CD4-positive, CD25-positive, alpha-beta regulatory T cell (primary cell): ENCODE measurements at places on chromosomes 7 and 10.

- no peak for DNase-seq
Observed at GRCh38 chr7:27148031-27148755, 619 bp upstream of the HOXA6 start.

GRCh38 chr7:105806592-105807447 is 69.6 kb downstream of the ATXN7L1 start:
- DNase-seq: peak; percentile 88

- peak; percentile 38 for DNase-seq
Observed at GRCh38 chr7:43906331-43907010, at the start of gene URGCP. URGCP (minus strand) TSS chr7:43906596; CDS start chr7:43906575, 21 bp downstream.

- DNase-seq: no peak
Observed at GRCh38 chr7:139683137-139683921, 94.5 kb downstream of the HIPK2 start.

DNA sequence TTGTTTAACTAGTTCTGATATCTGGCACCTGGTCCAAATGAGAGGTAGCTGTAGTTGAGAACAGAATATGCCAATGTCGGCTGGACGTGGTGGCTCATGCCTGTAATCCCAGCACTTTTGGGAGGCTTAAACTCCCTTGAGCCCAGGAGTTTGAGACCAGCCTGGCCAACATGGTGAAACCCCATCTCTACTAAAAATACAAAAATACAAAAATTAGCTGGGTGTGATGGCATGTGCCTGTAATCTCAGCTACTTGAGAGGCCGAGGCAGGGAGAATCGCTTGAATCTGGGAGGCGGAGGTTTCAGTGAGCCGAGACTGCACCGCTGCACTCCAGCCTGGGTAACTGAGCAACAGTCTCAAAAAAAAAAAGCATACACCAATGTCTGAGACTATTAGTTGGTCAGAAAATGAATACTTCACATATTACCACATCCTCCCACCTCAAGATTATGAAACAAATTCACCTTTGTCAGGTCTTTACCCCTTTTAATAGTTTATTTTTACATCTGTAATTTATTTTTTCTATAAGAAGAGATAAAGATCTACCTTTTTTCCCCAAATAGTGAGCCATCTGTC is 38.8 kb downstream of the EPC1 start:
- DNase-seq: peak; percentile 48

GRCh38 chr10:86335831-86336230 is 30.8 kb downstream of the GRID1 start:
- no peak for DNase-seq

GRCh38 chr7:36287371-36288241 is 102.1 kb upstream of the ANLN start:
- peak; percentile 24 for DNase-seq

GRCh38 chr10:60423920-60424319 is 34.2 kb upstream of the ANK3 start:
- DNase-seq: no peak

GRCh38 chr10:122565766-122566206 is 5.2 kb downstream of the DMBT1 start:
- DNase-seq: peak; percentile 55

- DNase-seq: no peak
Observed at GRCh38 chr7:95736635-95737034, 35.7 kb upstream of the DYNC1I1 start.

DNA sequence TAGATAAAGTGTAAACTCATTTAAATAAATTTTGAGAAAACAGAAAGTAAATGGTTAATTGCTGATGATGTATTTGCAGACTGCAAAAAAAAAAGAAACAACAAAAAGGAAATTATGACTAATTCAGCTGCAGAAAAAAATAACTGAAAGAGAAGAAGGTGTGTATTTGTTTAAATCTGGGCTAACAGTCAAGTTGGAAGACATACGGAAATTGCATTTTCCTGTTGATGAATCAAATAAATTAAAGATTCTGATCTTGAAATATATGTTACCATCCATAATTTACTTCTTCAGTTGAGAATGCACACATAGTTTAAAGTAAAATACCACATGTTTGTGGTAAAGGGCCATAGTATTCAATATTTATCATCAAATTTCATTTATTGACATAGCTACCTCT is 19.3 kb upstream of the ING3 start:
- DNase-seq: no peak

DNA sequence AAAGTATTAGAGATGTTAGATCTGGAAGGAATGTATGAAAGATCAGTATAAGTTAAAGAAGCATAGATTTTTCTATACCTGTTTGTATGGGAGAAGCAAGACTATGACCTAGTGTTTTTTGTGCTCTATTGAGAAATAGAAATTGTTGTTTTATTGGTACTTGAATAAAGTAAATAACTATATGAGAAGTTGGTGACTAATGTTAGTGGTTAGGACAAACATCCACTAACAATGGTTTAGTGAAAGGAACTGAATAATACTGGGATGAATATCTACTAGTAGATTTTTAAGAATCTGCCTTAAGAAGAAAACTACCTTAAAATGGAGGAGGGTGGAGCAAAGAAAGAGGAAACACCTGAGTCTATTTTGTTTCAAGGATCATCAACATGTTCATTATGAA is 521.1 kb upstream of the POT1 start:
- DNase-seq: no peak

GRCh38 chr10:97199152-97199551 is 13.4 kb upstream of the SLIT1 start:
- no peak for DNase-seq

GRCh38 chr10:59903871-59904270 is 2.5 kb downstream of the CCDC6 start:
- DNase-seq: no peak

DNA sequence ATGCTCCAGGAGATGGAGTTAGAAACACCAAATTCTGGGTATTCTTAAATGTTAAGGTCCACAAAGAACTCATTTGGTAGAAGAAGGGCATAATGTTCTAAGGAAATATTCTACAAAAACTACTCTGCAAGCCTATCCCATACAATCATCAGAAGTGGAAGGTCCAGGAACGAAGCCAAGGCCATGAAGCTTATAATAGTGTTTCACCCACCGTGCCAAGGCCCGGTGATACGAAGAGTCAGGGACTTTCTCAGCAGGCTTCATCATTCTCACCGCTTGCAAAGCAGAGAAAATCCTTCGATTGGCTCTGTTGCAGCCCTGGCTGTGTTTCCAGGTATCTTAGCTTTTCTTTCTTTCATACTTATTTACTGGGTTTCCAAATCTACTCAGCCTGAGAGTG is 351.9 kb upstream of the CELF2 start:
- no peak for DNase-seq

DNA sequence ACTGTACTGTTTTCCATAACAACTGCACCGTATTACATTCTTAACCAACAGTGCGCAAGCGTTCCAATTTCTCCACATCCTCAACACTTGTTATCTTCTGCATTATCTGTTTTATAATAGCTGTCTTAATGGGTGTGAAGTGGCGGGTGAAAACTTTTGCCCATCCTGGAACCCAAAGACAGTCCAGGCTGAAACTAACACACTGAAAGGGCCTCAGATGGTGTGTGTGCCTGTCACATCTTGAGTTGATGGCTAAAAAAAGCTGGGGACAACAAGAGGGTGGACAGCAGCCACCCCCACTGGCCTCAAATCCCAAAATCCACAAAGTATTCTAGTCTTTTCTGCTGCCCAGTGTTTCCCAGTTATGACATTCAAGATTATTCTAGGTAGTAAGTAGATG is 19.4 kb downstream of the OPALIN start:
- DNase-seq: no peak

DNA sequence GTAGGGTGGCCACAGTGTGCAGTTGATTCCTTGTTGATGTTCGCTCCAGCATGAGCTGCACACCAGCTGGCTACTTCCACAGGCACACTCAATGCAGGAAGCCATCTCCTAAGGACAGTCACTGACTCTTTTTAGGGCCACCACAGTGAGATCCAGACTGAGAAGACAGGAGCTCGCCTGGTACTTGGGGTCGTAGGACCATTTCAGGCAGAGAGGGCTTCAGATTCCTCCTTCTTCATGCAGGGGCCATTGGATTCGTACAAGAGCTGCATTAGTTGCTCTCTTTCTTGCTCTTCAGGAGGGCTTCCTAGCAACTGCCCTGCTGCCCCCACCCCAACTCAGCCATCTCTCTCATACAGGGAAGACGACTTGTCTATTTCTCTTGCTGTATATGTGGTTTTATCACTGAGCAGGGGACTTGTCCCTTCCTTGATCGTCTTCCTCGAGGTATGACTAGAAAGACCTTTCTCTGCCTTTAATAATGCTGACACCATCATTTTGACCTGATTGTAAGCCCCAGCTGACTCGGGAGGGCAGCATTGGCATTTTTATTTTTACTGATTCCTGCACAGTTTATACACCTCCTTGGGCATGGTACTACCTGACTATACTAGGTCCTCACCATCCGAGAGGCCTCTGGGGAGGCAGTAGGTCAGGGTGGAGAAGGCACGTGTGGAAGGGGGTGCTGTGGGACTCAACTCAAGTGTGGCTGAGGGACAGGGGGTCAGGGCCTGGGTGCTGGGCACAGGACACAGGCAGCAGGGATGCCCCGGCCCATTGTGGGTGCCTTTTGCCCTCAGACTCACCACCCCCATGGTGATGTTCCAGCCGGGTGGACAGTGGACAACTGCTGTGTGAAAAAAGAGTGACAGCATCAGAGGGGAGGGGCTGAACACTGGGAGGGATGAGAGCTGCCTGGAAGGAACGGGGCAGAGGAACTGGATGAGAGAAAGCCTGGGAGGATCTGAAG is 136.7 kb upstream of the ZNF746 start:
- DNase-seq: no peak

DNA sequence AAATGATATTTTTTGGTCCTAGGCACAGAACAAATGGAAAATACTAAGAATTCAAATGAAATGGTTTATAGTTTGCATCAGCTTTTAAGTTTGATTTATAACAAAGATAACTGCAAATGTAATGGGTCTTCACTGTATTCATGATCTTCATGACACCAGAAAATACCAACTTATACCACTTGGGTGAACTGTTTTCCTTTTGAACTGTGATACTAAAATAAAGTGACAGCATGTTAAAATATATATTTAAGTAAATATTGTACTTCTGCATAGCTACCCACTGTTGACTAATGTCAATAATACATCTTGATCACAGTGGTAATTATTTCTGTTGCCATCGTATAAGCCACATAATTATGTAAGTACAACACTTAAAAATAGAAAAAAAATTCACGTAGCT is 442.0 kb upstream of the ANKRD30A start:
- no peak for DNase-seq

DNA sequence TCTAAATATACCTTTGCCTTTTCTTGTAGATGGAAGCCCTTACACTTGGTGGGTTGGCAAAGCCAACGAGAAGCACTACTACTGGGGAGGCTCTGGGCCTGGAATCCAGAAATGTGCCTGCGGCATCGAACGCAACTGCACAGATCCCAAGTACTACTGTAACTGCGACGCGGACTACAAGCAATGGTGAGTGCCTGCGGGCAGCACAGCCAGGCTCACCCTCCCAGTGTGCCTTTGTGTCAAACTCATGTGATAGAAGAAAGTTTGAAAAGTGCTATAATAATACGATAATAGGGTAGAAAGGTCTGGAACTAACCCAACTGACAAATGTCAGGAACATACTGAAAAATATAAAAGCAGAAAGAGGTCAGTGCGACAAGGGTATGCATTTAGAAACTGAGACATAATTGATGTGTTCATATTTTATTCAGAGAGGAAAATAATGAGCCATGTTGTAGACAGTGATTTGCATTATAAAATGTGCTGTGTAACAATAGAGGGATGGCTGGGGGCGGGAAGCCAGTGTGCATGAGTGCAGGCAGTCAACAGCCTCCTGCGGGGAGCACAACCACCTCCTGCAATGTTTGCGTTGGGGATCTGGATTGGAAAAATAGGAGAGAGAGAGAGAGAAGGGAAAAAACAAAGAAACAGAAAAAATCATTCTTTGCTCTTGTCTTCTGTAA is 686.9 kb upstream of the C7orf33 start:
- no peak for DNase-seq

GRCh38 chr10:21502348-21502740 is 23.1 kb downstream of the SKIDA1 start:
- no peak for DNase-seq

GRCh38 chr10:26157734-26158133 is 58.8 kb upstream of the GAD2 start:
- no peak for DNase-seq

DNA sequence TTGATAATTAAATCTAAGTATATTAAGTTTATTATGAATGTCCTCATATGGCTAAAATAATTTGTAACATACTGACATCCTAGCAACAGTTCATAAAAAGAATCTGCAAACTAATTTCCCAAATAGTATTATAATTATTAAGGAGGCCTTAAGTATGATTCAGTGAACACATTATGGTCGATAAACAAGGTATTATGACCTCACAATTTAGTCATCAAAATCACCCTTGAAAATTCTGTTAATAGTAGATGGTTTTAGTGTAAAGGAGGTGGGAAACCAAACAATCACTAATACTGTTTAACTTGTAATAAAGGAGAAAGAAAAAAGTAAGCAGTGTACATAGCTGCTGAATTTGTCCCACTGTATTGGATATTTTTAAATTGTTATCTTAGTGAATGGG is 2.1 kb downstream of the ETV1 start:
- DNase-seq: no peak

- DNase-seq: no peak
Observed at GRCh38 chr7:36019980-36020379, 133.1 kb upstream of the EEPD1 start.

DNA sequence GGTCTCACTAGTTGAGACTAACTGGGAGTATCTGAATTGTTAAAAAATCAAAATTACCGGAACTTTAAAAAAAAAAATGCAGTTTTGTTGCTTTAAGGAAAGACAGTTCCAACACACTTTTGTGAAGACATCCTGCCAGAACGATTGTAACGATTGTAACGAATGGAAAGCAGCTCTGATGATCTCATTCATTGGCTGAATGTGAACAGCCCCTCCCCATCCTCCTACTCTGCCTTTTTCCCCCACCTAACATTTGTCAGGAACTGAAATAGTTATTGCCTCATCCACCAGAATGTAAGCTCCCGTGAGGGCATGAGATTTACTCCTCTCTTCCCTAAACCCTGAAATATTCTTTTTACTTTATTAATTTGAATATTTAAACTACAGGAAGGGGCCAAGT is 23.1 kb upstream of the ZC3HAV1L start:
- no peak for DNase-seq

DNA sequence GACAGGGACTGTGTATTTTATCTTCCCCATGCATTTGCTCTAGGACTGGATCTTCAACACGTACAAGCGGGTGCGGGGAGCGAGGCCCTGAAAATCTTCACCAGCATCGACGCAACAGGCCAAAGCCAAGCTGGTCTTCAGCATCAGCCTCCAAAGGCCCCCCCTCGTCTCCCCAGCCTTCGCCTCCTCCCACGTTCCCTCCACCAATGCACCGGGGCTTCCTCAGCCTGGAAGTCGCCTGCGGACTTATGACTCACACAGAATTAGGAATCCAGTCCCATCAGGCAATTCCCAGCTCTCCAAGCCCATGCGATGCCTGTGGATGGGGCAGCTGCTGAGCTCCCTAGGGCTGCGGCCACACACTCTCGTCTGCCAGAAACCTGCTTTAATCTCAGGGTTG is 36.3 kb upstream of the RNF32 start:
- no peak for DNase-seq
